ENCODE measurements at places on chromosomes 12 and 14.

DNA sequence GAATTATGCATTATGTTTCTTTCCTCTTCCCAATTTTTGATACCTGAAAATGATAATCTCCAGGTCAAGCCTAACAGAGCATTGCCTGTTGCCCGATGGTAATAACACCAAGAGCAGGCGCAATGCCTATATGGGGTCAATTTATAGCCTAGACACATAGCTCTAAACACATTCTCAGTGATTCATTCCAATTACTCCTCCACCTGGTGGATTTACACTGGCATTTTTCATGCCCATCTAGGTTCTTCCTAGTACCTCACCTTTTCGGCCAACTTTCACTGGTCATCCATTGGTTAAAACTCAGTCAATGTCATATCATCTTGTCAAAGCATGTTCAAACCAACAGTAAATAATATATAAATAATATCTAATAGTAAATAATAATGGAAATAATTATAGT, 53.1 kb downstream of the EIF2S3B start:
- DNase-seq, result no peak

DNA sequence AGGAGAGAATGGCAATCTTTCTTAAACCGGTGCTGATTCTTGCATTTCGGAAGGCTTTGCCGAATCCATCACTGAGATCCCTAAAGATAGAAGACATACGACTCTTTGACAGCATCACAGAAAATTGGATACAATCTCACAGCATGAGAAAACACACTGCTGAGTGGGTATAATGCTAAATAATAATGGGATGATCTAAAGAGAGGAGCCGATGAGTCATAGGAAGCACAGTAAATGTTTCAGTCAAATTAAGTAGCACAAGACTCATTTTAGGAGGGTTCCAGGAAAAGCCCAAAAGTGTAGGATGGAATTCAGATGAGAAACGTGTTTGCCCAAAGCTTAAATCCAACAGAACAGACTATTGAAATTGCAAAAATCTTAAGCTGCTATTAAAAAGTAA, 81.7 kb downstream of the CPNE8 start:
- no peak for DNase-seq

GRCh38 chr14:64760146-64760755, 56.0 kb downstream of the PLEKHG3 start:
- no peak for DNase-seq

DNA sequence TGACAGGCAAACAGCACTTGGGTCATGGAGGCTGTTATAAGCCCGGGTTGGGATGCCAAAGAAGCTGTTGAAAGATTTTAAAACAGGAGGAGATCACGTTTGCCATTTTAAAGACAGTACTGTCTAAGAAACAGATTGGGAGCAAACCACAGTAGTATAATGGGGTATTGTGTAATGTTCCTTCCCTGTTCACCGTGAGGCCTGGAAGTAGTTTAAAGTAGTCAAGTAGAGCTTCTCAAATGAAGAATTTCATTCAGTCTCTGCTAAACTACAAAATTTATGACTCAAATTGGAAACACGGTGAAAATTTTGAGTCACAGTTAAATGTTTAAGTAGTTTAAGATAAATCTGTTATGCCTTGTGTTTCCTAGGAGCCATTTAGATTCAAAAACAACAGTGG, 35.8 kb downstream of the ATP2A2 start:
- no peak for DNase-seq

- DNase-seq, result no peak
Observed at GRCh38 chr12:18811273-18811672, 73.4 kb downstream of the CAPZA3 start.

GRCh38 chr12:47270782-47271664, 191.3 kb upstream of the AMIGO2 start:
- no peak for DNase-seq
